Left ventricle myocardium inferior (tissue), 1 donor: ENCODE measurements at places on chromosomes 1 and 21.

- H3K27ac ChIP-seq, result no peak overlapping the region
- H3K4me1 ChIP-seq, result peaks cover 18% of the 10 kb centered on the region
- no peak overlapping the region for H3K4me3 ChIP-seq
- no peaks in the 10 kb centered on the region for H3K36me3 ChIP-seq
- H3K27me3 ChIP-seq, result no peaks in the 10 kb centered on the region
- DNase-seq, result no peak
Observed at GRCh38 chr1:183778045-183778444, 26.9 kb upstream of the RGL1 start.

DNA sequence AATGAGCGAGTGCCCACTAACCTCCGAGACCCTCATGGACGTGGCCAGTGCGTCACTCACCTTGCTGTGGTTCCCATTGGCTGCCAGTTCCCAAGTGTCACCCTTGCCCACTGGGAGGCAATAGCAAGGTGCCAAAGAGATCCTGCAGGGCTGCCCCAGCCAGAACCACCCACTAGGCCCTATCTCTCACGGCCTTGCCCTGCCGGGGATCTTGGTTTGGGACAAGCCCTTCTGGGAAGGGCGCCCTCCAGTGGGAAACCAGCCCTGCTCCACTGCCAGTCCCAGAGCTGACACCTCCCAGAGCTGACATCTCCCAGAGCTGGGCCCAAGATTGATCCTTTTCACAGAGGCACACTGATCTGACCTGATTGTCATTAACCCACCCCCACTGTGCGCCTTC lies 2.1 kb upstream of the SELENON start:
- H3K27me3 ChIP-seq, result no peaks in the 10 kb centered on the region
- no peak overlapping the region for H3K4me3 ChIP-seq
- DNase-seq, result no peak
- peaks cover 68% of the 10 kb centered on the region for H3K4me1 ChIP-seq

DNA sequence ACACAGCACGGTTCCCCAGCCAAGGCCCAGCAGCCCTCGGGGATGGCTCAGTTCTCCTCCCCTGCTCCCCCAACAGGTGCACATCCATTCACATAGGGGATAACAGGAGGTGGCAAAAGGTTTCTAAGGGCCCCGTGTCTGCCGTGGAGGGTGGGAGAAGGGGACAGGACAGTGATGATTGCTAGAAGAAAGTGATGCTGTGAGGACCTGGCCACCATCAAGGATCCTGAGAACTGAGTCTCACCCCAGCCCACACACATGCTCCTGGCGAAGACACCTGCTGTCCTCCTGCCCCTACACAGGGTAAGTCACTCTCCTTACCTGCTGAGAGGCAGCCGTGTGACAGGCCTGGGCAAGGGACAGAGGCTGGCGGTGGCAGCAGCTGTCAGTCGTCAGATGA lies 54.5 kb downstream of the GNG4 start:
- H3K4me1 ChIP-seq, result no peaks in the 10 kb centered on the region
- H3K27me3 ChIP-seq, result peaks cover 18% of the 10 kb centered on the region
- H3K36me3 ChIP-seq, result no peaks in the 10 kb centered on the region
- no peak for DNase-seq
- H3K4me3 ChIP-seq, result no peak overlapping the region

GRCh38 chr1:204502241-204502640 lies 7.6 kb upstream of the PIK3C2B start:
- DNase-seq, result no peak
- no peak overlapping the region for H3K4me3 ChIP-seq
- peaks cover 22% of the 10 kb centered on the region for H3K4me1 ChIP-seq
- no peaks in the 10 kb centered on the region for H3K36me3 ChIP-seq

- DNase-seq, result no peak
- H3K4me1 ChIP-seq, result peaks cover 8% of the 10 kb centered on the region
- H3K27ac ChIP-seq, result no peak overlapping the region
- H3K27me3 ChIP-seq, result no peaks in the 10 kb centered on the region
- no peak overlapping the region for H3K4me3 ChIP-seq
- H3K36me3 ChIP-seq, result no peaks in the 10 kb centered on the region
Observed at GRCh38 chr1:180586671-180587155, 27.9 kb downstream of the OVAAL start.
